Activated gamma-delta T cell treated with anti-CD3 and anti-CD28 coated beads, Interleukin-2, amount 50 U/mL, for 16 hours (primary cell): ENCODE measurements at places on chromosomes 1 and 21.

- DNase-seq: no peak
Observed at GRCh38 chr1:213874789-213875188, 113.0 kb upstream of the PROX1 start.

DNA sequence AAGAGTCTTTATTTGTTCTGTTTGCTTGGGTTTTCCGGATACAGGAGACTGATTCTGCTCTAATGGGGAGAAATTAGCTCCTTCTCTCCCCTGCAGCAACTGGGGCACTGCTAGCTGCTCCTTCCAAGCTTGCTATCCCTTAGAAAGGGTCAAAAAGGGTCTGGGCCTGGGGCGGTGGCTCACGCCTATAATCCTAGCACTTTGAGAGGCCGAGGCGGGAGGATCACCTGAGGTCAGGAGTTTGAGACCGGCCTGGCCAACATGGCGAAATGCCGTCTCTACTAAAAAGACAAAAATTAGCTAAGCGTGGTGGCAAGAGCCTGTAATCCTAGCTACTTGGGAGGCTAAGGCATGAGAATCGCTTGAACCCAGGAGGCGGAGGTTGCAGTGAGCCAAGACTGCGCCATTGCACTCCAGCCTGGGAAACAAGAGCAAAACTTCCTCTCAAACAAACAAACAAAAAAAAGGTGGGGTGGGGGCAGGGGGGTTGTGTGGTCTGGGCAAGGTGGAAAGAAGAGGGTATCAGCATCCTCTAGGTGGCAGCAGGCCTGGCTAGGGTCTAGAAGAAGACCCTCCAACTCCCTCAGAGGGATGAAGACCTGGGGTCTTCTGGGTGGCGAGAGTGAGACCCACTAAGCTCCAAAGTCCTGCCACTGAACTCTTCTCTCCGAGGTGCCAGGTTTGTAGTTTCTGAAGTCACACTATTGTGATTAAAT lies 15.4 kb upstream of the TBX15 start:
- DNase-seq: no peak

GRCh38 chr1:203126866-203127665 lies 460 bp upstream of the ADORA1 start:
- DNase-seq: no peak

DNA sequence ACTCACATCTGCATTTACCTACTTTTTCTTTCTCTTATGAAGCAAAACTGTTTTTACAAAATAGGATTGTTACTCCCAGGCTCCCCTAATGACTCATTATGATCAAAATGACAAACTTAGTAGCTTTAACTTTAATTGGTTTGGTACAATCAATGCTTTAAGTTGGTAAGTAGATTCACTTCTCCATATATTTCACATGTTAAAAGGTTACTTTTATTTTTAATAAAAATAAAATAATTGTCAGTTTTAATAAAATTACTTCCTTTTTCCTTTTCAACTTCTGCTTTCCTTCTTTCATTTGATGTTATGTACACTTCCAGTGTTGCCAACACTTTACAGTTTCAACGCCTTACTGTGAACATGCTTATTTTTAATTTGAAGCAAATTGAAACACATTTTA lies 477.6 kb downstream of the SETD4 start:
- DNase-seq: no peak

- no peak for DNase-seq
Observed at GRCh38 chr1:159751031-159751430, 29.7 kb upstream of the DUSP23 start.

DNA sequence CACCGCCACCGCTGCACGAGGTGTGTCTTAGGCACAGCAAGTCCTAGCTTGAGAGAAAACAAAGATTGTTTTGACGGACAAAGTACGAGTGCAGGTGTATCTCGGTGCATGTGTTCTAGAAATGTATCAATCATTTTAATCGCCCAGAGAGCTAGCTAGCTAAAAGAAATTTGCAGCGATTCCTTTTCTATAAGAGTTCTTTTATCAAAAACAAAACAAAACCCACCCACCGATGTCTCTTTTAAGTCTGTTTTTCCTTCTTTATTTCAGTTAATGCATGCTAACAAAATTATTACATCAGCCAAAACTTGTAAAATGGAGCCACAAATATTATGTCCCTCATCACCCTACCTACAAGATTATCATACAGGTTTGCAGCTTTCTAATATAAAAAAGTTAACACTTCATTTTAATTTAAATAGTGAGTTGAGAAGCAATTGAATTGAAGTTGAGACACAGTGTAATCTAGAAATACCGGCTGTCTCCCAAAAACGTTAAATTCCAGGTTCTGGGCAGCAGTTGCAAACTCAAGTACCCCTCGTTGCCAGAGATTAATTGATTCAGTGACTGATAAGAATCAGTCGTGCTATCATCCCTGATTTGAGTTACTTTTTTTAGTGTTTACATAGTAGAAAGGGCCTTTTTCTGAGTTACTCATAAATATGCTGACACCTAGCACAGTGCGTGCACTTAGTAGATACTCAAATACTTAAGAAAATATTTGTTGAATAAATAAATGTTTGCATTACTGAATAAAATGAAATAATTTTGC lies 1.5 kb upstream of the SYDE2 start:
- DNase-seq: no peak

DNA sequence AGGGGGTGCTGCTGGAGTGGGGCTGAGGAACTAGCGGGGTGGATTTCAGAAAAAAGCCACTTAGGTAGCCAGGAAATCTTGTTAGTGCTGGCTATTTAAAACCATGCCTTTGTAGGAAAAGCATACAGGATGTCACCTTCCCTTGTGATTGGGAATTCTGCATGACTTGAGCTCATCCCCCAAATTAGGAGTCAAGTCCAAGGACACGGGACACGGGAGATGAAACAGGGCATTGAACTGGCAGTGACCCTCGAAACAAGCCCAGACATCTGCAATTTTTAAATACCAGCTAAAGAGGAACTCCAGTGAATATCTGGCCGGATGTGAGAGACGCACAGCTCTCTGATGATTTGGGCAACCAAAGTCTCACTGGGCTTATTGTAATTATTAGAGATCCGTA lies 32.8 kb downstream of the C2CD2 start:
- no peak for DNase-seq
